ENCODE measurements at places on chromosomes 6 and 20.

GRCh38 chr6:15285682-15286294, 39.9 kb downstream of the JARID2 start:
- DNase-seq: no peak

- no peak for DNase-seq
These were observed 94.5 kb downstream of the PERP start for GRCh38 chr6:138012682-138013081.

DNA sequence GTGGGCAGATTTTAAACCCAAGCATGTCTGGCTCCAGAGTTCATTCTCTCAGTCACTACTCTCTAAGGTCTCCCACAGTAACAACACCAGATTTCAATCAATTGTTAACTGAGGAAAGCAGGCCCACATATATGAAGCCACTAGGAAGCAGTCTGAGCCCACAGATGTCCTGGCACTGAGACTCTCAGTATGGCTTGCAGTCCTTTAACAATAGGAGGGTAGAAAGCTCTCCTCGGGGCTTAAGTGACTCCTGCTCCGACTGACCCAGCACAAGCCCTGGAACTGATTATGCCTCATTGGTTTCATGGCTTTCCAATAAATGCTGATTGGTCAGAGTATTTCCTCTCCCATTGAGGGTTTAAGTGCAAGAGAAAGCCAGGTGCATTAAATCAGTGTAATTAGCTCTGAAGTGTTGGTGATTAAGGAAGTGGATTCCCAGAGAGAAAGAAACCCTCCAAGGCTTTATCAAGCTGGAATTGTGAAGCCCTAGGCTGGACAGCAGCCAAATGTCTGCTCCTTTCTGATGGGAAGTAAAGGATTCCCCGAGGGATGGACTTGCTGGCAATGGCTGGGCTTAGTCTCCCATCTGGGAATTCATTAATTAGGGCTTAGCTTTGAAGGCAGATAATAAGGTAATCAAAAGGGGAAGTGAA, 76.6 kb upstream of the PROKR2 start:
- no peak for DNase-seq

DNA sequence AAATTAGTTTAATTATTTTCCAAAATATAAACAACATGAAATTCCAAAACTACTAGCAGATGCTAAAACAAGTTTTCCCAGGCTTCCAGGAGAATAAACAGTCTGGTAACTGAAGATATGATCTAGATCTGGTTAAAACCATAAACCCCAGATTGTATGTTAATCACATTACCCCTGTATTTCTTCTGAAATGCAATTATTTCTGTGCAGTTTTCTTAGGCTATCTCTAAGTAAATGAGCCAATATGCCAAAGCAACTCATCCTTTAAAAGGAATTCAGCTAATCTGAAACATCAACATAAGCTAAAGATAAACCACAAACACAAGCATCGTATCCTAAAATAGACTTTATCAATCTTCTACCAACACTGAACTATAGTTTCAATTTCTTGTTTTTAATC, 44.6 kb upstream of the SENP6 start:
- DNase-seq: no peak
